ENCODE measurements at places on chromosomes 5 and 9.

- DNase-seq = peak; percentile 73
These were observed 171.6 kb downstream of the PAX5 start for GRCh38 chr9:36862206-36863145.

GRCh38 chr5:53067641-53068040 is 41.9 kb downstream of the MOCS2 start:
- no peak for DNase-seq

GRCh38 chr5:180623844-180624243 is 25.6 kb downstream of the FLT4 start:
- DNase-seq = no peak

DNA sequence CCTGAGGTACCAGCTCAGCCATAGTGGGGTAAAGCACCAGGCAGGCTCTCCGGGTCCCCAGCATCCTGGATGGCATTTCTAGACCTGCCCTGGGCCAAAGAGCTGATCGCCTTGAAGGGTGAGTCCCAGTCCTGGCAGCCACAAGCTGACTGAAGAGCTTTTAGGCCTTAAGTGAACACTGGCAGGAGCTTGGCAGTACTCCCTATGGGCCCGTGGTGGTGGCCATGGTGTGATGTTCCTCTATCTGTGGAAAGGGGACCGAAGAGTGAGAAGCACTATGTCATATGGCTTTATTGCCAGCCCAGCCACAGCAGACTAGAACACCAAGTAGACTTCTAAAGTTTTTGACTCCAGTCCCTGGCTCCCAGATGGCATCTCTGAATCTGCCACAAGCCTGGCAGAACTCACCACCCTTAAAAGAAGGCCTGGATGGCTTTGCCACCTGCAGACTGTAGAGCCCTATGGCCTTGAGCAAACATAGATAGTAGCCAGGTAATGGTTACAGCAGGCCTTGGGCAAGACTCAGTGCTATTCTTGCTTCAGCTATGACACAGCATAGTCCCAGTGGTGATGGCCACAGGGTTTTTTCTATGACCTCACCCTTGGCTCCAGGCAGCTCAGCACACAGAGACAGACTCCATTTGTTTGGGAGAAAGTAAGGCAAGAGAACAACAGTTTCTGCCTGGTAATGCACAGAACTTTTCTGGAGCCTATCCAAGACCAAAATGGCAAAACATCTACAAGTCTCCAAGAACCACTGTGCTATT is 801.5 kb upstream of the DMAC1 start:
- DNase-seq = no peak

DNA sequence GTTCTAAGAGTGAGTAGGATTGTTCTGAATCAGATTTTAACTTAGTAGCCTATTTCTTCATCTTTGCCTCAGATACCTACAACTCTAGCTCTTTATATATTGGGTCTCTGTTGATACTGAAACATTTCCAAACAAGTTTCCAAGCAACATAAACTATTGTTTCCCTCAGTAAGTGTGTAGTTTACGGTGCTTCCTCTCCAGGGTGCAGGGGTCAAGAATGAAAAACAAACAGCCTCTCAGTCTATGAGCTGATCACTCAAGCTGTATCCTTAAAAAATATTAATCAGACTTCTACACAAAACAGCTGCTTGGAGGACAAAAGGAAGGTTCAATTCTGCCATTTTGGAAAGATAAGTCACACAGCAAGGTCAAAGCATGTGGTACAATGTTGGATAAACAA is 75.0 kb downstream of the ADAMTS12 start:
- DNase-seq = no peak

DNA sequence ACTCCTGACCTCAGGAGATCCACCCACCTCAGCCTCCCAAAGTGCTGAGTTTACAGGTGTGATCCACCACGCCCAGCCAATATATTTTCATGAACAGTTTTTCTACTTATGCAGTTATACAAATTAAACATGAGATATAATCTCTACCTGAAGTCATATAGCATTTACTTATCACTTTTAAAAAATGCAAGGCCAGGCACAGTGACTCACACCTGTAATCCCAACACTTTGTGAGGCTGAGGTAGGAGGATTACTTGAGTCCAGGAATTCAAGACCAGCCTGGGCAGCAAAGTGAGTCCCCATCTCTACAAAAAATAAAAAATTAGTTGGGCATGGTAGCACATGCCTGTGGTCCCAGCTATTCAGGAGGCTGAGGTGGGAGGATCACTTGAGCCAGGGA is 164.7 kb upstream of the LHFPL2 start:
- no peak for DNase-seq

DNA sequence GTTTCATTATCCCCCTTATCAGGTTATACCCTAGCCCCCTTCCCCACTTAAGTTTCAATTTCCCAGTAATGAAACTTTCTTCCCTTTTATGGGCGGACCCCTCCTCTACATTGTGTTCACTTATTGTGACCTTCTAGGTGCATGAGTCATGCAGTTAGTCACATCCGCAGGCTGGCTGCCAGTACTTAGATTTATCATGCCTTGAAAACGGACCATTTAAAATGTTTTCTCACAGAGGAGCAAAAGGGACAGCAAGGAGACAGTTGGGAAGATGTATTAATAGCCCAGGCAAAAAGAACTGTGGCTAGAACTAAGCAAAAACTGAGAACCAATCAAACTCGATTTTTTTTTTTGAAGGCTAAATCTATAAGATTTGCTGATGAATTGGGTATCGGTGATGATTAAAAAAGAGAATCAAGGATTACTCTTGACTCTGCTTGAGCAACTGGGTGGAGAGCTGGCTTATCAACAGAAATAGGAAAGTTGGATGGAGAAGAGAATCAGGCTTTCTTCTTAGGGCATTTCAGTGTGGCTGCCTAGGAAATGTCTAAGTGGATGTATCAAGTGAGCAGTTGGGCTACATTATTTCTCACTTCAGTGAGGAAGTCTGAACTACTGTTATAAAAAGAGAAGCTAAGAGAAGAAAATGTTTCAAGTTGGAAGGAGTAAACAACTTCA is 615.0 kb downstream of the HINT1 start:
- DNase-seq = no peak

GRCh38 chr5:22779499-22779898 is 73.6 kb downstream of the CDH12 start:
- DNase-seq = no peak

DNA sequence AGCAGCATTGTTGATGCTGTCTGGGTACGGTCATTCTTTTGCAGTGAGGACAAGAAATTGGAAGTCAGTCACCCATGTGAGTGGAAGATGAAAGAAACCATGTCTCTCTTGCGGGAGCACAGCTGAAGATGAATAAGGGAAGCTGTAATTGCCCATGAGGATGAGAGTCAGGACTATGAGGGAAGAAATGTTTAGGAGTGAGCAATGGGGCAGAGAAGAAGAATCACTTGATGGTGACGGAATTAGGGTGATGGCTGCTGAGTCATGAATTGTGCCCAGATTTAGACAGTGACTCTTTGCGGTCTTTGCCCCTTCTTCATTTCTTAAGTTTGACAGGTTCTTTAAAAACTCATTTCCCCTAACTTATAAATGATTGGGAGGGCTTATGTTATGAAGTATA is 183.3 kb downstream of the MAST4 start:
- no peak for DNase-seq

- DNase-seq = no peak
These were observed 72.8 kb upstream of the EFNA5 start for GRCh38 chr5:107743373-107744000.

GRCh38 chr5:93600409-93601070 is 17.5 kb downstream of the NR2F1 start:
- peak; percentile 45 for DNase-seq

- no peak for DNase-seq
These were observed 43.1 kb downstream of the P4HA2 start for GRCh38 chr5:132184588-132184987.

- no peak for DNase-seq
These were observed 60.4 kb upstream of the GPBP1 start for GRCh38 chr5:57113481-57113880.

GRCh38 chr9:32500768-32501167 is 25.2 kb downstream of the RIGI start:
- no peak for DNase-seq

DNA sequence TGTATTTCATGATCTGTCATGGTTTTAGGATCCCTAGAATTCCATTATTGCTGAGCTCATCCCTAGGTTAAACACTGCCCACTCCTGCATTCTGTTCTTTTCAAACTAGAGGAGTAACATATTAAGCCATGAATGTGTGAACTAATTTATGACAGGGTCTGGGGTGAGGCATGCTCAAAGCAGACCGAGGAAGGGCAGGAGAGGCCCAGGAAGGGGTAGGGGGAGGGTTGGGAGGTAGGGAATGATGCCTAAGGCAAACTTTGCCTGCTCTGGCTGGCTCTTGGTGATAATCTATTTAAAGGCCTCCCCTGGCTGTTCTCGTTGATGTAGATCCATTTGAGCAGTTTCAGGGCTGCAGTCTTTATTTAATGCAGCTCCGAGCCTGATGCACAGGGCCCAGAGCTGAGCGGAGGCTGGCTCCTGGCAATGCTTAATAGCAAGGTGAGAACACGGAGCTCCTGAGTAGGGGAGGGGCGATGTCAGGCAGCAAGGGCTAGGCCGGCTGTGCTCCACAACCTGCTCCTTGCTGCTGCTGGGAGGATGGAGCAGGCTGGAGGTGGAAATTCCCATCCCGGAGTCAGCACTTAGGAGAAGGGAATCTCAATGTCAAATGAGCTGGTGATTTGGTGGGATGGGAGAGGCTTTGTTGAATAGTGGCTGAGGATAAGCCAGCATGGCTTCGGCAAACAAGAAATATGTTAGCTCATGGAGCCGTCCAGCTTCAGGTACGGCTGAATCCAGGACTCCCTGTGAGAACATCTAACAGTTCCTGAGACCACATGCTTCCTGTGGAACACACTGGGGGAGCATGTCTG is 73.2 kb upstream of the UNC5A start:
- DNase-seq = no peak

- DNase-seq = no peak
These were observed 70.2 kb downstream of the NR2F1-AS1 start for GRCh38 chr5:93510626-93511380.

DNA sequence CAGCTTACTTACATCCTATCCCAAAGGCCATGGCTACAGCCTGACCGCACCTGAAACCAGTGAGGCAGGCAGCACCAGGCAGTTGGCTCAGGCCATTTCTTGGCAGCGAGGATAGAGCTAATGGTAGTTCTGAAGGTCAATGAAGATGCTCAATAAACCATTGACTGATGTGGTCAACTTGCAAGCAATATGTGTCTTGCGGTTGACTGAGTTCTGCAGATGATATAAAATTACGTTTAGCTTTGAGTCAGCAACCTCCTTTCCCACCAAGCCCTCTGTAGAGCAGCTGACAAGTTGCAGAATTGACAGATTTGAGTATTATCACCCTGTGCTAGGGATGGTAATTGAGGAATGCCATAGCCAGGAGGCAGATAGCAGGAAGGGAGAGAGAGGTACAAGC is 189.0 kb upstream of the PUM3 start:
- DNase-seq = no peak

GRCh38 chr5:138725818-138726416 is 27.3 kb upstream of the CTNNA1 start:
- no peak for DNase-seq

DNA sequence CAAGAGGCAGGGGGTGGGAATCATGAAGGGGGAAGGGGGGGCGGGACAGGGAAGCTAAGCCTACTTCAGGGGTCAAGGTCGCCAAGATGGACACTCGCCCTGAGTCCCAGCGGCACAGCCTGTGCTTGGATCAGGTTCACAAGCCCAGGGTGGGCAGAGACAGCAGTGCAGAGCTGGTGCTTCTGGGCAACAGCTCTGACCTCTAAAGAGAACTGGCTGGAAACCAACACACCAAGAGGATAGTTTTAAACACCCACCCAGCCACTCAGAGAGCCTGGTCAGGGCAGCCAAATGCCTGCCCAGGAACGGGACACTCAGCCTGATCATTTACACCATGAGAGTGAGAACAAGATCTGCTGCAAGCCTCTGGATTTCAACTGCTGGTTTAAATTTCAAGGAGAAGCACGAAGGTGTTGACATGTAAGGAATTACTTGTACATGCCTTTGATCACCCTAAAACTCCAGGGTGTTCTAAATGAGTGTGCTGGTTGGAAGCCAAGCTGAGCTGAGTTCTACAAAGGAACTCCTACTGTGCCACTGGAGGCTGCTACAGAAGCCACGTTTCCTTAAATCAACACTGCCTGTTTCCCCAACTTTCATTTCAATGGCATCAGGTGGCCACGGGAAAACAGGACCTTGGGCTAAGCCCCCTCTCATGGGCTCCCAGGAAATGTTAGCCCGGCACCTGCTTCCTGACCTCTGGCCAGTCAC is 91.5 kb downstream of the TTLL11 start:
- DNase-seq = no peak

GRCh38 chr5:59554501-59554900 is 339.0 kb downstream of the PDE4D start:
- DNase-seq = no peak

DNA sequence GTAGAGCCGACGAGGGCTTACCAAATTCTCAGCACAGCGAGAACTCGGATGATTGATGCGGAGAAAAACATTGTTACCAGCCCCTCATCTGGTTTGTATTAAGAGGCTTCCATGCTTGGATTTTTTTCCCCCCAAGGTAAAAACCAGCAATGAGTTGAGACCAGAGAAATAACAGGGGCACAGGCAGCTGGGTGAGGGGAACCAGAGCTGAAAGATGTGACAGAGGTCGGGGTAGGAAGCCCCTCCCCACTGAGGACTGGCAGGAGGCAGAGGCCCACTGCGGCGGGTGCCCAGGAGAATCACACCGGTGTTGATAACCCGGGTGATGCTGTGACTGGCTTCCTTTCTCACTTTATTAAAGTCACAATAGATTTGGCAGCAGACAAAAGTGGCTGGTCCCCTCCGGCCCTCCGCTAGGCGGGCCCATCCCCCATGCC is 116.5 kb upstream of the PHYKPL start:
- no peak for DNase-seq

DNA sequence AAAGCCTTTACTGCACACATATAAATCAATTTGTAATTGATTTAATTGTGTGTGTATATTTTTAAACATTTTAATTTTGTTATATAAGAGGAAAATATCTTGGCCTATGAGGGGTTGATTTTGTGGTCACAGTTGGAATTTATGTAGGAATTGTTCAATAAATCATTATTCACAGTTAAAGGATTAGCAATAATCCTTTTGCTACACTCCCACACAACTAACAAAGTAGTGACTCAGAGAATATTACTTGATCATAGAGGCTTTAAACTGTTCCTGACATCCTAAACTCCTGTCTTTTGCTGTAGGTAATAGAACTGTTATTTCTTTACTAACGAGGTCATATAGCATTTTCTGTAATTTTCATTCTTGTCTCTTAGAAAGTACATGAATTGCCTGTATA is 95.5 kb downstream of the ZCCHC7 start:
- DNase-seq = no peak

DNA sequence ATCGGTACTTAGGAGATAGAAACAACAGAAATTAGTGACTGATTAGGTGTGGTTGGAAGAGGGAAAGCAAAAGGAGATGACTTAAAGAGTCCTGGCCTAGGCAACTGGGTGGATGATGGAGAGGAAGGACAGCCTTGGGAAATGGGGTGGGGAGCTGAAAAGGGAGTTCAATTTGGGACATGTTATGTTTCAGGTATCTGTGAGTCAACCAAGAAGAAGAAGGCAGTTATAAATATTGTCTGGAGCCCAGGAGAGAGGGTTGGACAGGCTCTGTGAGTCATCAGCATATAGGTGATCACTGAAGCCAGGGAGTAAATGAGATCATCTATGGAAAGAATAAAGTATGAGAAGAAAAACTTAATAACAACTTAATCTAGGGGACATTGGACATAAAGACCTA is 357.7 kb downstream of the NPR3 start:
- no peak for DNase-seq

- no peak for DNase-seq
These were observed 120.2 kb downstream of the KIAA0825 start for GRCh38 chr5:94498199-94498598.

GRCh38 chr5:179986328-179986727 is 78.6 kb upstream of the TBC1D9B start:
- DNase-seq = no peak
